ENCODE measurements at places on chromosomes 7 and 10.

- no peak for DNase-seq
These were observed 25.0 kb downstream of the IGF2BP3 start for GRCh38 chr7:23445326-23445725.

- DNase-seq = no peak
These were observed 118.9 kb downstream of the EVX1 start for GRCh38 chr7:27361522-27361921.

DNA sequence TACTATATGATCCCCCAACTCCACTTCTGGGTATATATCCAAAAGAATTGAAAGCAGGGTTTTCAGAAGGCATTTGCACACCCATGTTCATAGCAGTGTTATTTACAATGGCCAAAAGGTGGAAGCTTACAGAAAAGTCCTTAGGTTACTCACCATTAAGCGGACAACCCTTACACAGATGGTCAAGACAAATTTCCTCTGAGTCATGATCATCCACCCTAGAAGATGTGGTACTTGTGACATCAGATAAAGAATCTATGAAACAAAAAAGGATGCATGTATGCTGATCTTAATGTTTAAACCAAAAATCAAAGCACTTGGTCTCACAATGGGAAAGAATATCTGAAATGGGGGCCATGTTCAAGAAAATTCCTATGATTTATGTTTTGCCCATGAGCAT, 31.1 kb downstream of the ZC3HAV1 start:
- no peak for DNase-seq

DNA sequence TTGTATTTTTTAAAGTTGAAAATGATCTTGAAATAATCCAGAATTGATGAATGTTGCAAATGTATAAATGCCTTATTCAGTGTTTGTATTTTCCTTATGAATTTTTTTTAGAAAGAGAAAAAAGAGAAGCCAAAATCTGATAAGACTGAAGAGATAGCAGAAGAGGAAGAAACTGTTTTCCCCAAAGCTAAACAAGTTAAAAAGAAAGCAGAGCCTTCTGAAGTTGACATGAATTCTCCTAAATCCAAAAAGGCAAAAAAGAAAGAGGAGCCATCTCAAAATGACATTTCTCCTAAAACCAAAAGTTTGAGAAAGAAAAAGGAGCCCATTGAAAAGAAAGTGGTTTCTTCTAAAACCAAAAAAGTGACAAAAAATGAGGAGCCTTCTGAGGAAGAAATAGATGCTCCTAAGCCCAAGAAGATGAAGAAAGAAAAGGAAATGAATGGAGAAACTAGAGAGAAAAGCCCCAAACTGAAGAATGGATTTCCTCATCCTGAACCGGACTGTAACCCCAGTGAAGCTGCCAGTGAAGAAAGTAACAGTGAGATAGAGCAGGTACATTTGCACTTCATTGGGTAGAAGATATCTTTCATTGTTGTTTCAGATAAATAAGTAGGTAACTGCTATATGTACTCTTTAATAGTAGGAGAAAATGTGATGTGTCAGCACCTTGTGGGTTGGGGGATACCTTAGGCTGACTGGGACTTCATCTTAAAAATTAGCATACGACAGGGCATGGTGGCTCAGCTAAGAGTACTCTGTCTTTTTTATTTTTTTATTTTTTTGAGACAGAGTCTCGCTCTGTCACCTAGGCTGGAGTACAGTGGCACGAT, 3.9 kb downstream of the DDX21 start:
- DNase-seq = no peak

DNA sequence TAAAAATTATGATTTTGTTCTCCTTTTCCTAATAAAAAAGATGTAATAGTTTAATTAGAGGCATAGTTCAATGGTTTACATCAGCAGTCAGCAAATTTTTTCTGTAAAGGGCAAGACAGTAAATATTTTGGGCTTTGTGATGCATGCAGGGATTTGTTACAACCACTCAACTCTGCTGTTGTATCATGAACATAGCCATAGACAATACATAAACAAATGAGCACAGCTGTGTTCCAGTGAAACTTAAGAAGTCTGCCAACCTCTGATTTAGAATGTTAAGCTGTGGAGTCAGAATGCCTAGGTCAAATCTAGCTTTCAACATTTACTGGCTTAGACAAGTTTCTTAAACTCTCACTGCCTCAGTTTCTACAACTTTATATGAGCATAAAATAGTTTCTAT, 31.6 kb downstream of the ASZ1 start:
- no peak for DNase-seq

- DNase-seq = no peak
These were observed 6.9 kb downstream of the KLF6 start for GRCh38 chr10:3777981-3778691.

GRCh38 chr7:32256811-32257210, 186.6 kb upstream of the PDE1C start:
- DNase-seq = no peak

DNA sequence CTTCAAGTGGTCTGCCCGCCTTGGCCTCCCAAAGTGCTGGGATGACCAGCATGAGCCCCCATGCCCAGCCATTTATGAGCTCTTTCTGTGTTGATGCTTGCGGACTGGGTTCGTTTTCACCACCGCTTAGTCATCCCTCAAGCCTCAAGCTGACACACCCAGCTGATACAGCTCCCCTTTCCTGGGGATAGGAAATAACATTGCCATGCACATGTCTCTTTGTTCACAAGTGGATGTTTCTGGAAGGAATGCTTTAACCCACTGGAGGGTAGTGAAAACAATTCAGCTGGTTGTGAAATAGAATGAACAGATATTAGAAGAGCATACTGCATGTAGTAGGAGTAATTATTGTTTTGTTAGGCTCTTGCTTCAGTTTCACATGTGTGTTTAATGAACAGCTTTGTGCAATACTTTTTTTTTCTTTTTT, 8.5 kb upstream of the METTL27 start:
- no peak for DNase-seq

GRCh38 chr7:66679633-66680244, 51.1 kb downstream of the KCTD7 start:
- DNase-seq = no peak

DNA sequence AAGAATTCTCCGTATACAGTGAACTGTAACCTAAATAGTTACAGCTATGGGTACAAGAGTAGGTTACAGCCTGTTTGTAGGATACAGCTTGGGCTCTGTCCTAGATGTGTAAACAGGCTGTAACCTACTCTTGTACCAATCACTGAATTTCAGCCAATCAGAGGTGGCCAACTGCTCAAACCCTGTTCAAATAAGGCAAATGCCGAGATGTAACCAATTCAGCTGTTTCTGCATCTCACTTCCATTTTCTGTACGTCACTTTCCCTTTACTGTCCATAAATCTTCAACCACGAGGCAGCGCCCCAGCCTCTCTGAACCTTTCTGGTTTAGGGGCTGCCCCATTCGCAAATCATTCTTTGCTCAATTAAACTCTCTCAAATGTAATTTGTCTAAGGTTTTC, 8.3 kb upstream of the MMP21 start:
- DNase-seq = no peak

DNA sequence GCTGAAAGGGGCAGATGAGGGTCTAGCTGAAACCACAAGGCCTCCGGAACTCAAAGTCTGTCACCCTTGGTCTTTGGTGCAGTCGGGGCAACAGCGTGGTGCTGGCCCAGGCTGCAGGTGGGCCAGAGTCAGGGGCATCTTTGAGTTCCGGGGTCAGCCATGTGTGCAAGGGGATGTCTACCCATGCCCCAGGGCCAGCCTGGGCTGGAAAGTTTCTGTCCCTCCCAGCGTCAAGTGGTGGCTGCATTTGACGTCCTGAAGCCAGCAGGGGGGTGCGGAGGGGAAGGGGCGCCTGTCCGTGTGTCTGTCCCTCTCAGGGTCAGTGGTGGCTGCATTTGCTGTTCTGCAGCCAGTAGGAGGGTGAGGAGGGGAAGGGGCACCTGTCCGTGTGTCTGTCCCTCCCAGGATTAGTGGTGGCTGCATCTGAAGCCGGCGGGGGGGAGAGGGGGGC, 638 bp downstream of the BRAT1 start:
- no peak for DNase-seq

DNA sequence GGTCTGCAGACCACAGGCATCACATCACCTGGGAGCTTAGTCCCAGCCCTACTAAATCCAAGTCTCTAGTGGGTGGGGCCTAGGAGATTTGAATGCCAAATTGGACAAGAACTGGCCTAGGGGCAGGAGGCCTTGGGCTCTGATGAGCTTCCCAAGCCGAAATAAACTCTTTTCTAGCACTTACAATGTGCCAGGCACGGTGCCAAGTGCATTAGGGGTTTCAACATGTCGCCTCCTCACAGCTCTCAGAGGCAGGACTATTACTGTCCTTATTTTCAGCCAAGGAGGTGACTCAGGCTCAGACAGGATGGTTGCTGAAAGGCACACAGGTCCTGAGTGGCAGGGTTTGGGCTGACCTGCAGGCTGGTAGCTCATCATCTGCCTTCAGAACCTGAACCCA, 9.2 kb upstream of the CPA1 start:
- DNase-seq = no peak

DNA sequence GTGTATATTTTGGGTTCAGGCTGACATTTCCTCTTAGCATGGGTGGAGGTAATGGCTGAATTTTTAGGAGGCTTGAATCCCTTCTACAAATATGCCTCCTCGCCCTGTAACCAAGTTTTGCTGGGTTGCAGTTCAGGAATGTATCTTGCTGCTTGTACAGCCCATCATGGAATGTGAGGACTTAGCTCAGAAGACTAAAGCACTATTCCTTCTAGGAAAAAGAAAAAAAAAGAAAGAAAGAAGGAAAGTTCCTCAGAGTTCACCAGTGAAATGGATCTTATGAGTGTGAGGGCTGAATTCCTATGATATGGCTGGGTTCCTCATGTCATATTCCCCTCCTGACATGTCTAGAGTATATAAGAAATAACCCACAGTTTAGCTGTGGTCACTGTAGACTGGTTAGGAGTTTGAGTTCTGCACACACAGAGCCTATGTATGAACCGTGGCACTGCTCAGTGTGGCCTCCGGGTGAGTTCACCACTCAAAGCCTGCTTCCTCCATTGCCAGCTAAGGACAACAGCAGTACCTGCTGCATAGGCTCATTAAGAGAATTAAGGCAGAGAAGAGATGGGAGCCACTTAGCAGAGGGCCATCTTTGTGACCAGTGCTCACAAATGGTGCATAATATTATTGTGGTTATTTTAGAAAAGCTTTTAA, 114.0 kb downstream of the TACC2 start:
- DNase-seq = no peak

DNA sequence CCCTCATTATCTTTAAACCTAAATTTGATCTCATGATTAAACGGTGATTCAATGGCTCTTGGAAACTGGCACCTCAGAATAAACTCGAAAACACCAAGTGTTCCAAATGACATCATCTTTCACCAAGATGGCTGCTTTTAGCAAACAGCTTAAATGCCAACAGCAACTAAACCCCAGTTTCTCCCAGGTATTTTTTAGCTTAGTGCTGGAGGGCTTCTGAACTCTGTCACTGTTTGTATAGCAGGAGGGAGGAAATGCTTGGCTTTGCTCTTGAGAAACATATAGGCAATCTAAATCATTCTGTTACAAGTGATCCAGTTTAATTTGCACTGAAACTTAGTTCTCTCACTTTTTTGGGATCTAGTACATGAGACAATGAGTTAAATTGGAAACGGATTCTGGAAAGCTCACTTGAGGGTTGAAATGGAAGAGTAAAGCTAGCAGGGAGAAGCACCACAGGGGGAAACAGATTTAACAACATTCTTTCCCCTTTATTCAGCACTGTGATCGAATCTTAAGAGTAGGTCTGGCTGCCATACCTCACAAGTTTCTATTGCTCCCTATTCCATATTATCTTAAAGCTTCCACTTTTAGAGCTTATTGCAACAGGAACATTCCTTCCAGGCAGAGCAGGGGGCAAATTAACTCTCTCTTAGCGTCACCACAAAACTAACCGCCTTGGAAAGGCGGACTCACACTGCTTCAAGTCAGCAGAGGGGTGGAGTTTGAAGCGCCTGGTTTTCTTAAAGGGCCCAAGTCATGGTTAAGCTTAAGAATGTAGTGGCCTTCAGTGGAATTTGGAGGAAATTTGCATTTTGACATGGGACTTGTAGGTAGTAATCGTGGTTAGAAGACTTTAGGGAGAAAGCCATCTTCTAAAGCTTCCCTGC, 1.8 kb upstream of the CCDC6 start:
- DNase-seq = no peak

DNA sequence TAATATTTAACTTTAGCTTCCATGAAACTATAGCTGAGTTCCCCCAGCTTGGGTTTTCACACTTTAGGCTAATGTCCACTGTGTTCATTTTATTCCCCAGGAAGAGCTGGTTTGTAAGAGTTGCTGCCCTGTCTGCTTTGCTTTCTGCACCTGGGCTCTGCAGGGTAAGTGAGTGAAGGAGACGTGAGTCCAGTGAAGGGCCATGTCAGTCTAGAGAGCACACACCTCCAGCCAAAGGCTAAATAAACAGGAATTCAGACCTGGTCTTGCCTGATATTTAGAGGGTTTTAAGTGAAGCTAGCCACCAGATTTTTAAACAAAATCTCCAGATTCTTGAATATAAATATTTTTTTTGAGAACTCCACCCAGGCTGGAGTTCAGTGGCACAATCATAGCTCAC, 24.5 kb upstream of the FZD1 start:
- DNase-seq = no peak

DNA sequence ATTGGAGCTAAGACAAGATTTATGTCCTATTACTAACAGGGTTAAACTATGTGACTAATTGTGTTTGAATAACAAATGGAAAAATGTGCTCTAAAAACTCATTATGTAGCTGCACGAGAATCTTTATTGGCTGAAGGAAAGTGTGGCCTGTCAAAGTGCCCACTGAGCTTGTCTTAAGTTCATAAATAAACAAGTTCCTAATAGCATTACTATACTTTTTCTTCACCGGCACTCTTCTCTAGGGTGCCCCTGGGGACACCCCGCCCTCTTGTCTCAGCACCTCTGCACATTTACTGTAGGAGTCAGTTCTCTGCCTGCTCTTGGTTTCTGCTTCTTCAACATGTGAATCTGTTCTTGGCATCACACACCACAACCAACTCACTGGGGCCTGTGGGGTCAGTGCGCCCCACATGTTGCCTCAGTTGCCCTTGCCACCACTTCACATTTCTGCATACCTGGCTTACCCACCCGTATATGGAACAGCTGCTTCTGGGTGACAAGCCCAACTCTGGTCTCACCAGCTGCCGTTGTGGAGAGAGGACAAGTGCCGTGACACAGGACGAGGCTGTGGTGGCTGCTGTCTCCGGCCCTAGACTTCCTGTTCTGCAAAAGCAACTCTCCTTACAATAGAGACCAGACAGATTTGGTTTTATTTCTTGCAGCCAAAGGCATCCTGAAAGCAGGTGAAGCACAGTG, 96.3 kb upstream of the DDC start:
- peak; percentile 20 for DNase-seq

DNA sequence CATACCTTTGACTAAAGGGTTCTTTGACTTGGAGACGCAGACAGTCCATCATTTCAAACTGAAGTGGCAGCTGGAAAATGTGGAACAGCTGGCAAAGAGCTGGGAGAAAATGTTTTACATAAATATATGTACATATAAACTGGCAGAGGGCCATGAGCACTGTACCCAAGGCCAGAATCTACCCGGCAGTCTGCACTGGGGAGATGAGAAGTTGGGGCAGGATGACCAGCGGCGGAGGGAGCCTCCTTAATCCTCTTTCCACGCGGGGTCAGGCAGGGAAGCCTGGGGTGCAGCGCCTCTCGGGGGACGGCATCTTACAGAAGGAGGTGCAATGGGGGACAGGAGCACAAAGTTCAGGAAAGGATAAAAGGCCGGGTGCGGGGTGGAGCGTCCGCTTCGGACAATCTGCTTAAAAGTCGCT, 1.3 kb downstream of the GLI3 start:
- no peak for DNase-seq

Measured in T-helper 2 cell (primary cell).